HCT116 (cell line): ENCODE measurements at places on chromosomes 7 and 10. TPM values are rescaled to one million over a fixed set of nuclear protein-coding genes. Genes with fewer than 3 reads are reported as not detected.

The STEAP4 gene
- 0.15 TPM for total RNA-seq

GRCh38 chr10:90788199-90788491 is 69.7 kb downstream of the HTR7 start:
- H3K4me1 ChIP-seq, result no peaks in the 10 kb centered on the region
- H3K27me3 ChIP-seq, result no peaks in the 10 kb centered on the region
- no peak overlapping the region for H3K27ac ChIP-seq
- no peak overlapping the region for H3K4me3 ChIP-seq
- H3K36me3 ChIP-seq, result no peaks in the 10 kb centered on the region

GRCh38 chr10:70448236-70448635 is 6.8 kb upstream of the NODAL start:
- no peaks in the 10 kb centered on the region for H3K4me1 ChIP-seq

- no peaks in the 10 kb centered on the region for H3K4me1 ChIP-seq
- DNase-seq, result no peak
- 0 out of 2 replicates have a peak, but pooled peaks cover 5% of the 10 kb centered on the region for H3K27me3 ChIP-seq
- no peaks in the 10 kb centered on the region for H3K36me3 ChIP-seq
- H3K4me3 ChIP-seq, result no peak overlapping the region
Observed at GRCh38 chr10:58625070-58625469, 112.4 kb downstream of the BICC1 start.

The FGFR2 gene
- total RNA-seq, result 19.7 TPM
